ENCODE measurements at places on chromosomes 3 and 15.

DNA sequence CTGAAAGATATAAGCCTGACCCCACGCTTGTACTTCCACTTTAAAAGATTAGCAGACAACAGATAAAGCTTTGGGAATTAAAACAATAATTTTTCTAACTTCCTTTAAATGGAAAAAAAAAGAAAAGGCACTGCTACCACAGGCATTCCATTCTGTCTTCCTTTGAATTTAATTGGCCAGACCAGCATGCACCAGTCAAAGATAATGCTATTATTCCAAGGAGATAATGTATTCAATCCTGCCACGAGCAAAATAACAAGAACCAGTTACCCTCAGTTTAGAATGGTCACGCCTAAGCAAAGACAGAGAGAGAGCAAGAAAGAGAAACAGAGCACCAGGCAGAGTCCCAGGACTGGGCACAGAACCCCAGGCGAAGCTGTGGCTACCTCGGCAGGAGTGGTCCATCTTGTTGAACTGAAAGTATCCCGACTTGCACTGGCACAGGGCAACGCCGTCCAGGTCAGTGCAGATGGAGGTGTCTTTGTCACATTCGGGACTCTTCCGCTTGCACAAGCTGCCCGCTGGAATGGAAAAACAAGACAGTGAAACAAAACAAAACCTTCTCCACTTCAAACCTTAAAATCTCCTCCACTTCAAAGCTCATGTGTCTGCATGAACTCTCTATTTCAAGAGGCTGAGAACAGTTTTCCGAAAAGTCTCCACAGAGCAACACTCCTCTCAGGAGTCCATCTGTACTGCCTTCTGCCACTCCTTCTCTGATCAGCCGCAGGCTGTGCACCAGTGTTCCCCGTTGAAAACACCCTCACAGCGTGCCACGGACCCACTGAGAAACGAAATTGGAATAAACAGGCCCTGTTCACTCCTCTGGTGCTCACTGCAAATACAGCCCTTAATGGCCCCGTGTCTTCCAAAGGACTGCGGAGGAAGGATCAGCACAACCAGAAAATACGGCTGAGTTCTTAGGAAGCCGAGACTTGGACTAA, 58.2 kb downstream of the HEG1 start:
- no peak for DNase-seq

GRCh38 chr15:36256404-36256807, 323.0 kb upstream of the CDIN1 start:
- DNase-seq = no peak

- DNase-seq = no peak
These were observed 185.6 kb upstream of the MBNL1 start for GRCh38 chr3:152083135-152083534.

DNA sequence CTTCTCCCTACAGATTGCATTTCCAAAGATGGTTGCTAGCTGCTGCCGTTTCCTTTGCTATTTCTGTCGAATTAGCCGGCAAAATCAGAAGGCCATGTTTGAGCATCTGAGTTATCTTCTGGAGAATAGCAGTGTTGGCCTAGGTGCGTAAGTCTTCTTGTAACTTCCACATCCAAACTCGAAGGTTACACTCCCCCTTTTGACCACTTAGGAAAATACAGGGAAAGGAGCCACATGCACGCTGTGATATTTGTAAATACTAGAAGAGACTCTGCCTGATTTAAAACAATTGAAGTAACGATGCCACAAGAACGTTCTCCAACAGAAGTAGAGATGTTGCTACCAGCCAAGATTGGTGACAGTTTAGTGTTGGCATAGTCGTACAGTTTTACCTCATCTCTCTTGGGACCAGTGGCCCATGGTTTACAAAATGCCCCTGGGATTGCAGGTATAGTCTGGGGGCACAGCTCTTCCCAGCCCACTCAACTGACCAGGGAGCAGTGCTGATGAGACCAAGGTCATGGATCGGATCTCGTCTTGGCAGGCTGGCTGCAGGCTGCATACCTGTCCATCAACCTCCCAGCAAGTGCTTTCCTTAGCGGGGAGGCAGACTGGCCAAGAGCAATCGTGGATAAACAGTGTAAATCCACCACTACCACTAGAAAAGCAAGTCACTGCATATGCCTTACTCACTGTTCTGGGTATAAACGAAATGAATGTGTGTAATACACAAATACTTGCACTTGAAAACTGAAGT, 268.4 kb upstream of the CHRM5 start:
- peak; percentile 5 for DNase-seq

DNA sequence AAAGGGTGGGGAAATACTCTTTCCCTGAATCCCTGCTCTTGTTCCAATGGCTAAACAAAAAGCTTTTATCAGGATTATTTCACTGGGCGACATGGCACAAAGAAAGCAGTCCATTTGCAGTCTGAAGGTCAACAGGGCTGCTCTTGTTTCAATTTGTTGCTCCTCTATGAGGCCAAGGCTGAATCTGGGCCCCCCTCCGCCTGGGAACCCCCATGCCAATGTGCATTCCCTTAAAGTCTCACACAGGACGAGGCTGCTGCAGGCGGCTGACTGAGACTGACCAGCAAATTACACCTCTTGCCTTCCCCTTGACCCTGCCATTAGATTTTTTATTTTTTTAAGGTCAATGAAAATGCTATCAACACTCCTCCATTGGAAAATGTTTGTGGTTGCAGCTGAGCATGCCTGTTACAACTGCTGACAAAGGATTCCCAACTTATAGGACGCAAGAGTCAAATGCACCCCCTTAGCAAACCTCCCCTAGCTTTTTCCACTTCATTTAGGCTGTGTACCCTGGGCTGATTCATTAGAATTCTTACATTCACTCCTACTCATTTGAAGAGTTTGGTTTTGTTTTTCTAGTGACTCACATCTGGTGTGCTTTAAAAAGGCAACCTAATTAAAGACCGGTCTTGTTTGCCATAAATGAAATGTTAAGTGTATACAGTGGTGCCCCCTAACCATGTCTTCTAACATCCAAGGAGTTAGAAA, 60.8 kb upstream of the ARHGEF3 start:
- DNase-seq = peak; percentile 93

DNA sequence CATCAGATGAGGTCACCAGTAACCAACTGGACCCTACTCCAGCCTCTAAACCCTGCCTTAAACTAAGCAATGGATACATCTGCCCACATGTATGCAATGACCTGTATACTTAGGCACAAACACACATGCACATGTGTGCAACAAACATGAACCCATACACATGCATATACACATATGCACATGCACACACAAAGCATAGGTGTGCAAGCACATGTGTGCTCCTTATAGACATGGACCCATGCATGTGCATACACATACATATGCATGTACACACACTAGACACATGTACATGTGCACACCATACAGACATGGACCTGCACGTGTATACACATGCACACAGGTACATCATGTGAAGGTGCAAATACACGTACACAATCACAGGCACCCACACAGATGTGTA, 8.6 kb upstream of the TRH start:
- no peak for DNase-seq

DNA sequence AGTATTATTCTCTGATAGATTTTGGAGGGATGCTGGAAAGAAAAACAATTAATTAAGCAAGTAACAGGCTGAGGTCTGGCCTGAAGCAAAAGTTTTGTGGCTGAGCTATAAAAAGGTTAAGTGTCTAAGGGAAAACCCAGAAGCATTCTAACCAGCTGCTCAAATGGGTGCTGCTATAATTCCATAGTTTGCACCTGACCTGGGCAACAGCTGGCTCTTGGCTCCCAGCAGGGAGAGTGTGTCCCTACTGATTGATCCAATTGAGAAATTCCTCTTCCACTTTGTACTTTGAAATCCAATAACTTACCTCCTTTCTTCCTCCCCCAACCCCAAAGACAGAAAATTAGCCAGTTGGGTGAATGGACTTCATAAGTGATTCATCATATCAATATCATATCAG, 27.7 kb upstream of the SMAD3 start:
- DNase-seq = no peak

GRCh38 chr3:11581237-11582190, 62.2 kb downstream of the VGLL4 start:
- no peak for DNase-seq

- no peak for DNase-seq
These were observed 28.7 kb upstream of the B3GNT5 start for GRCh38 chr3:183224180-183224970.

- DNase-seq = no peak
These were observed 14.4 kb upstream of the SEC13 start for GRCh38 chr3:10335190-10335738.

GRCh38 chr3:197907196-197907595, 42.8 kb upstream of the RPL35A start:
- no peak for DNase-seq

DNA sequence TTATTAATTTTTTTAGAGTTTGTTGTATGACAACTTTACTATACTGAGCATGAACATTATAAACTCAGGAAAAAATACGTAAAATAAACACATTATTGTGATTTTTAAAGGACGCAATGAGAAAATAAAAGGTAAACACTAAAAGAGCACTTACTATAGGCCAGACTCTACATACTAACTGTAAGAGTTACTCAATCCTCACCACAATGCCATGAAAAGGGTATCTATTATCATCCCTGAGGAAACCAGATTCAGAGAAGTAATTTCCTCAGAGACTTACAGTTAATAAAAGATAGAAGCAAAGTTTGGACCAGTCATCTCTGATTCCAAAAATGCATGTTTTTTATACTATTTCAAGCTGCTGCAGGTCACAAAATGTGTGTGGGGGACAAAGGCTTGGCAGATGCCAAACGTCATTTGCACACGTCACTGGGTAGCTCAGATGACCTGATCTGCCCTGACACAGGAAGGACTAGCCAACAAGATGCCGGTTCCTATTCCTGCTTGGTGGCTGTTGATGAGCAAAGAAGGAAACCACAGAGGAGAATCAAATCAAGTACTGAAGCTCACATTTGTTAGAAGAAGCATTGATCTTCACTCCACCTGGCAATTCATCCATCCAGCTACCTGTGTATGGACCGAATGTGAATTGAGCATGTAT, 42.3 kb downstream of the KLHL6 start:
- DNase-seq = no peak

- peak; percentile 97 for DNase-seq
These were observed 16.4 kb downstream of the FAM107A start for GRCh38 chr3:58560771-58561311.

- DNase-seq = no peak
These were observed 94.2 kb downstream of the EFL1 start for GRCh38 chr15:82168296-82168695.

- no peak for DNase-seq
These were observed 387.0 kb downstream of the ZBBX start for GRCh38 chr3:166993015-166993630.

- no peak for DNase-seq
These were observed 570.0 kb upstream of the NR2F2 start for GRCh38 chr15:95760508-95760907.

GRCh38 chr3:14538451-14539088, 1.6 kb downstream of the GRIP2 start:
- DNase-seq = no peak

DNA sequence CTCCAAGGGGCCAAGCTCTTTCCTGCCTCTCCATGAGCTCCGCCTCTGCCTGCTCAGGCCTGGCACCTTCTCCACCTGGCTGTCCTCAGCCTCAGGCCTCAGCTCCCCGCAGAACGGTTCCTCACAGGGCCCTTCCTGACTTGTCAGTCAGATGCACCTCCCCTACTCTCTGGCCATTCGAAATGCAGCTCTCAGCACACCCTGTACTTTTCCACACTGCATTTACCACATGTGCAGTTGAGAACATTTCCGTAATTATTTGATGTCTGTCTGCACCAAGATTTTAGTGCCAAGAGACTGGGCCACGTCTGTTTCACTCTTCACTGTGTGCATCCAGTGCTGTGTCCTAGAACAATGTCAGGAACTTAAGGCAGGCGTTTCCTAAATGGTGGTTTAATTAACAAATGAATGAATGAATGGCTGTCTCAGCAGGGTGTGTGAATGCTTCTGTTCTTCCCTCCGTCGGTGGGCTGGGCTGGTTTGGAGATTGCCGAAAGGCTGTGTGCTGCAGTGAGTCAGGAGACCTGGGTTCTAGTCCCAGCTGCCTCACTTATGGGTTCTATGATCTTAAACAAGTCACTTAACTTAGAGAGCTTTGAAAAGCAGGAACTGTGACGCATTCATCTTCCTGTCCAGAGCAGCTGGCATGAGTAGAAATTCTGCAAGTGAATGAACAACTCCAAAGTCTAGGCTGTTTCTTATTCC, 5.4 kb downstream of the MUC4 start:
- no peak for DNase-seq

DNA sequence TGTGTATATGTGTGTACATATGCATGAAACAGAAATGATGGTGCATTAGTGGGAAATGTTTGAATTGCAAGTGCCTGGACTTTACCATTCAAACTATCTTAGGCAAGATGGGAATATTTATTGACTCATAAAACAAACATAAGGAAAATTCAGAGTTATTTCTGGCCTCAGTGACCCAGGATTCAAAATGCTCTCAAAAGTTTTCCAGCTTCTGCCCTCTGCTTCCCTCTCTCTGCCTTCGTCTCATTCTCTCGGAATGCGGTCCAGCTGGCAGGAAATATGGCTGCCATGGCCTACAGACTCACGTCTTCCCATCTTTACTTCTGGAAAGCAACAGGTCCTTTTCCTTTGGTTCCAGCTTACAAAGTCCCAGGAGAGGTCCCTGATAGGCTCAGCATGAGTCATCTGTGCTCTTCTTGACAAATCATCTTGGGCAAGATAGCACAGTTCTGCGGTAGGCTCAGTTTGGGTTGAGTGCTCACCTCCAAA, 8.7 kb upstream of the ZNF774 start:
- no peak for DNase-seq

GRCh38 chr3:65114041-65114440, 426.2 kb upstream of the ADAMTS9 start:
- no peak for DNase-seq

- DNase-seq = no peak
These were observed 33.0 kb downstream of the SHC4 start for GRCh38 chr15:48930735-48931134.

DNA sequence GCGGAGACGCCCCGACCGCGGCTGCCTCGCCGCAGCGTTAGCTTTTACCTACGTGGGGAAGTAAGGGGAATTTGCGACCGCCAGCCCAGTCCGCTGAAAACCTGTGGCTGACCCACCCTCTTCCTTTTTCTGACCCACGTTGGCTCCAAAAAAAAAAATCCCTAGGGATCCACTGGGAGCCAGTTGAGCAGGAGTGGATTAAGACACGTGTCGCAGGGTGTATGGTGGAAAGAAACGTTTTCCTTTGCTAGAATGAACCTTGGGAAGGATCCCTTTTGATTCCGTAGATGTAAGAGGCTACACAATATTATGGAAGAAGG, 575 bp upstream of the PCYT1A start:
- DNase-seq = no peak

DNA sequence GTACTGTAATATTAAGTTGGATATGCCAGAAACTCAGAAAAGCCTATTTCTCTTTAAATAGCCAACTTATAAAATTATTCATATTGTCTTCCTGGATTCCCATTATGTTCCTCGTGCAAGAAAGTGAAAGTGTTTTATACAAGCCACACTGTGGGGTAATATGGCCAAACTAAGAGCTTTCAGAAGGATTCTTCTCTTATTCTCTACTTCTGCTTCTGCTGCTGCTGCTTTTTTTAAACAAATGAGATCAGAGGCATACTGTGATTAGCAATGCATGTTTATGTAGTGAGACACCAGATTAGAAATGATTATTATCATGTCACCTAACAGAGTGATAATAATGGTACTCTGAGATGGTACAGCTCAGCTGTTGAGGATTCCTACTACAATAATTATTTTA, 1026.5 kb upstream of the CFAP20DC start:
- DNase-seq = no peak
